ENCODE measurements at places on chromosomes 4 and X.
A peak's percentile ranks its signal among the peaks of the same experiment; 100 is the strongest.

DNA sequence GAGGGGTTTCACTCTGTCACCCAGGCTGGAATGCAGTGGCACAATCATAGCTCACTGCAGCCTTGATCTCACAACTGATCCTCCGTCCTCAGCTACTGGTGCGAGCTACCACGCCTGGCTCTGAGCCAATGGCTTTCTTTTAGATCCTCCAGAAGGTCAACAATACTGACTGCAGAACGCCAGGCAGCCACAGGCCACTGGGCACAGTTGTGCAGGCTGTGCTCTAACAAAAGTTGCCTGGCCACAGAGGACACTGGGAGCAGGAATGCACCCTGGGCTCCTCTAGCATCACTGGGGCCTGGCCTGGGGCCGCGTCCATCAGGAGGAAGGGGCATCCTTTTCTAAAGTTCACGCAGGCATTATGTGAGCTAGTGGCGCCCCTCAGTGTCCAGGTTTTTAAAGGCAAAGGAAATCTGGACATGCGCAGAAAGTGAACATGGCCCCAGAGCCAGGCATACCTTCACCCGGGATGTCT, 14.9 kb upstream of the PORCN start:
- DNase-seq = peak; percentile 50

DNA sequence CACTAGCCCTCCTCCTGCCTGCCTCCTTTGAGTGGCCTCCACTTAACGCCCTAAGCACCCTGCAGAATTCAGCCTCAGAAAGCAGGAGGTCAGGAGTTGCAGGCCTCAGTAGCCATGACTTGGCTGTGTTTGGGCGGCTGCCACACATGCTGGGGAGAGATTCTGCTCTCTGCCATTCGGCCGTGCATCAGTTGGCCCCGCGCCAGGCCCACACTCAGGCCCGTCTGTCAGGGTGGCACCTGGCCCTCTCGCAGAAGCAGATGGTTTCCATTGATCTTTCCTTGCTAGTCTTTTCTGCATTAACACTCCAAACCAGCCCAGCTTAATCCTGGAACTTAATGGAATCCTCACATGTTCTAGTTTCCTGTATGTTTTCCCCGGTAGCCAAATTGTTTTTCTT, 30.7 kb upstream of the ATP6AP2 start:
- no peak for DNase-seq

DNA sequence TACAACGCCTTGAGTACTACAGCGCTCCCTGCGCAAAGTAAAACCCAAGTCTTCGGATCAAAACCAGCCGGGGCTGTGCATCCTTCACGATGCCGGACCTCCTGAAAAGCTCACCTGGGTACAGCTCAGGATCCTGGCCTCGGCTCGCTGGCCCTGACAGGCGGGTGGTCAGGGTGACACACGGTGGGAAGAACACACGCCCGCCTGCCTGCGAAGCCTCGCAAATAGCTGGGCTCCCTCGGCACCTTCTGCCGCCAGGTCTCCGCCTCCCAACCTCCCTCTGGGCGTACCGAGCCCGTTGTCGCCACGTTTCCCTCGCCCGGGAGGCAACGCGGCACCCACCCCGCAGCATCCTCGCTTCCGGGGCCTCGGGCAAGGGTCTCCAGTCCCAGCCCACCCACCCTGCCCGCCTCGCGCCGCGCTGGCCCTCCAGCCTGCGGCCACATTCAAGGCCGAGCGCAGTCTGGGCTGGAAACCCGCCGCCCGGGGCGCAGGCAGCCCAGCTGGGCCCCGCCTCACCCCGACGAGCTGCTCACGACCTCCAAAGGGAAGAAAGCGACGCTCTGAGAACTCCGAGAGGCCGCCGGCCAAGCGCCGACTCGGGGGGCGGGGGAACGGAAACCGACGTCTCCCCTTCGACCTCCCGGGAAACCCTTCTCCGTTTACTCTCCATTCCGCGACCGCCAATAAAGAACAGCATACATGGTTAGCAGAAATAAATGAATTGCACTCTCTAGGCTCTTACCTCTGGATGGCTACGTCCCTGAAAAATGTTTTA, 511 bp downstream of the PPM1K start:
- DNase-seq = peak; percentile 61

- no peak for DNase-seq
Measured at GRCh38 chr4:8602686-8603430, 10.3 kb downstream of the CPZ start.

- peak; percentile 9 for DNase-seq
Measured at GRCh38 chrX:68018248-68019203, 414.8 kb downstream of the OPHN1 start.

- peak; percentile 21 for DNase-seq
Measured at GRCh38 chrX:97984641-97985040, 1100.9 kb downstream of the RPA4 start.

DNA sequence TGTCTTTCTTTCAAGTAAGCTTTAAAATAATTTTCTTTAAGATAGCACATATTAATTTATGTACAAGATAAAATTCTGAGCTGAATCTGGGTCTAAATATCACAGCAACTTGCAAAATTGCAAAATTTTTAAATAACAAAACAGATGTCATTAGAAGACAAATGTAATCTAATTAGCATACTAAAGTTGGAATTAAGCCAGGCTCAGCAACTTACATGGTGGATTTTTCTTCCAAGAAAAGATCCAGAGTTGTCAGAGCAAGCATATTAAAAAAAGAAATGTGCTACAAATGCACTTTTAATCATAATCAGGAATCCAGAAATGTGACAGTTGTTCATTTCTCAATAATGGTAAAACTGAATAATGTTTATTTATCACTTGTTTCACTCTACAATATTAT, 906.9 kb upstream of the INTU start:
- no peak for DNase-seq

DNA sequence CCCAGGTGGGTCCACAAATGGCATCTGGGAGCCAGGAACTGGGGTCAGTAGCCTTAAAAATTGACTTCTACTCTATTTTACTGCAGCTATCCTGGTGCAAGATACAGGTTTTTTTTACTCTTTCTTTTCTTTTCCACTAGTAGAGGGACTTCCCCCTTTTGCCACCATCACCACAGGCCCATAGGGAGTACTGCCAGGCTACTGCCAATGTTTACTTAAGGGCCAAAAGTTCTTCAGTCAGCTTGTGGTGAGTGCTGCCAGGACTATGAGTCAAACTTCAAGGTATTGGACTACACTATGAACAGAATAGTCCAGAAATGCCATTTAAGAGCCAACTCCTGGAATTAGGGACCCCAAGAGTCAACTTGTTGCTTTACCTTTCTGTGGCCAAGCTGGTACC, 94.7 kb downstream of the EDA2R start:
- no peak for DNase-seq

GRCh38 chrX:41922431-41923151, 763 bp downstream of the CASK start:
- DNase-seq = no peak
